ENCODE measurements at places on chromosomes 5 and 9. TPM values are rescaled to one million over a fixed set of nuclear protein-coding genes. Genes with fewer than 3 reads are reported as not detected.

Gene KCNIP1
- not detected for total RNA-seq

Gene CHSY3
- 0.10 TPM for total RNA-seq

Gene ESM1
- not detected for total RNA-seq

Gene SRP19
- total RNA-seq = 88.0 TPM

Gene GFPT2
- total RNA-seq = 62.8 TPM

Gene SLC6A7
- not detected for total RNA-seq

Gene MTREX
- 36.3 TPM for total RNA-seq

Gene GOLGA2
- total RNA-seq = 47.7 TPM

Gene TMED7
- 65.3 TPM for total RNA-seq

Gene RNF183
- not detected for total RNA-seq

Gene C9orf43
- total RNA-seq = 0.41 TPM

Gene ADGRD2
- not detected for total RNA-seq

Gene ANKRD18B
- 4.2 TPM for total RNA-seq

Gene LCN9
- not detected for total RNA-seq

Gene ABCA1
- 5.0 TPM for total RNA-seq

Gene LRRC26
- total RNA-seq = 1.6 TPM

Gene IRX2
- total RNA-seq = 1.8 TPM

Gene ENG
- 0.11 TPM for total RNA-seq

Gene FREM1
- total RNA-seq = not detected

Gene PPIC
- 17.7 TPM for total RNA-seq
